ENCODE measurements at places on chromosomes 5 and 9.
A peak's percentile ranks its signal among the peaks of the same experiment; 100 is the strongest.

DNA sequence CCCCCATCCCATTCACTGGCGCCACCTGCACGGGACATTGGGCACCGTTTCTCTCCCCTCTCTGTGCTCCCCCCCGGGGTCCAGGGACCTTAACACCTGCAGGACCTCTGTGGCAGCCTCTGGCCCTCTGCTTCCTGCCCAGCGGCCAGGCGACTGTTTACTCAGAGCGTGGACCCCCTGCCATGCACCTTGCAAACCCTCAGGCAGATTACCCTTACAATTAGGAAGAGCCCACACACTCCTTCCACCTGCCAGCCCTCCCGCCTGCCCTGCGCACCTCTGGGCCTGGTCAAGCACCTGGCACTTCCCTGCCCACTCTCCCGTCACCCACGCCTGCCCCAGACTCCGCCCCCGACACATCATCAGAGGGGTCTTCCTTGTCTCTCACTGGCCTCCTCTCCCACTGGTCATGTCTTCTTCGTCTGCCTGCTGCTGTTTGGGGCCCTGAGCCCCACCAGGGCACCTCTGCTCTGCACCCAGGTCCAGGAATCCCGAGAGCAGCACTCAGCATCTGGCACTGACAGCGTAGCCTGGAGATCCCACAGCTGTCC, 281.3 kb upstream of the IRX4 start:
- H3K4me3 ChIP-seq, result no peak overlapping the region
- no peaks in the 10 kb centered on the region for H3K27me3 ChIP-seq
- H3K4me1 ChIP-seq, result peaks cover 22% of the 10 kb centered on the region
- DNase-seq, result peak; percentile 44

GRCh38 chr5:150763023-150763769, 4.4 kb upstream of the DCTN4 start:
- no peak overlapping the region for H3K27ac ChIP-seq
- no peak overlapping the region for H3K4me3 ChIP-seq
- peaks cover 9% of the 10 kb centered on the region for H3K27me3 ChIP-seq
- no peaks in the 10 kb centered on the region for H3K4me1 ChIP-seq
- H3K36me3 ChIP-seq, result no peaks in the 10 kb centered on the region
- no peak for DNase-seq

GRCh38 chr5:154220625-154221024, 30.1 kb downstream of the GALNT10 start:
- no peak for DNase-seq
- no peaks in the 10 kb centered on the region for H3K36me3 ChIP-seq
- H3K27ac ChIP-seq, result 0 out of 2 replicates have a peak overlapping the region, but pooled peaks have one; percentile 2
- H3K4me3 ChIP-seq, result no peak overlapping the region

DNA sequence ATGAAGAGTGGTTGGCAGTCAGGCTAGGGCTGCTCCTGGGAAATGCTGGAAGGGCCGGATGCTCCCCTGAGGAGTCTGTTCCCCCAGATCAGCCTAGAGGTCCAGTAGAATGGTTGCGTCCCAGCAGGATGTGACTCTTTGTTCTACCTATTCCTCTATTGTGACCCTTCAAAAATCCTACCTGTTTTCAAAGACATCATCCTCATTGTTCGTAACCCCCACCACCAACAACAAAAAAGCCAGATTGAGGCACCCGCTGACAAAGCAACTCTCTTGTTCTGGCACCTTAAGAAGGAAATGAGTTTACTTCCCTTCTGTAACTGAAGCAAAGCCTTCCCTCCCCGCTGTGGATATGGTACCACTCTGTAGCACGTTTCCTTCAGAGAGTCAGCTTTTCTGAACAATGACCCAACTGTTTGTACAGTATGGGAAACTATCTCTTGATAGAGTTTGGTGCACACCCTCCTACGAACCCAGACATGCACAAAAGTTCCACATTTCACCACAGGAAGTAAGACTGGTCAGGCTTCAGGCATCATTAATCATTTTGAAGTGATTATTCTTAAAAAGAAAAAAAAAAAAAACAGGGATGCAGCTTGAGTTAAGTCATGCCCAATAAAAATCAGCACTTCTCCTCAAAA, 207.2 kb downstream of the ENC1 start:
- H3K27ac ChIP-seq, result no peak overlapping the region
- no peaks in the 10 kb centered on the region for H3K27me3 ChIP-seq
- no peaks in the 10 kb centered on the region for H3K36me3 ChIP-seq
- DNase-seq, result peak; percentile 30
- H3K4me1 ChIP-seq, result peaks cover 25% of the 10 kb centered on the region

- peaks cover 3% of the 10 kb centered on the region for H3K4me1 ChIP-seq
- no peaks in the 10 kb centered on the region for H3K36me3 ChIP-seq
- H3K27ac ChIP-seq, result no peak overlapping the region
- H3K4me3 ChIP-seq, result no peak overlapping the region
- DNase-seq, result no peak
- no peaks in the 10 kb centered on the region for H3K27me3 ChIP-seq
Measured at GRCh38 chr5:73274881-73275663, 102.1 kb downstream of the TMEM174 start.

Data from GM23338 (cell line).